Stimulated activated naive CD8-positive, alpha-beta T cell treated with anti-CD3 and anti-CD28 coated beads, Interleukin-15, Interleukin-2, amounts not matched to agents 100 U/mL and 50 U/mL, for 24 hours (primary cell): ENCODE measurements at places on chromosomes 1 and 21.

DNA sequence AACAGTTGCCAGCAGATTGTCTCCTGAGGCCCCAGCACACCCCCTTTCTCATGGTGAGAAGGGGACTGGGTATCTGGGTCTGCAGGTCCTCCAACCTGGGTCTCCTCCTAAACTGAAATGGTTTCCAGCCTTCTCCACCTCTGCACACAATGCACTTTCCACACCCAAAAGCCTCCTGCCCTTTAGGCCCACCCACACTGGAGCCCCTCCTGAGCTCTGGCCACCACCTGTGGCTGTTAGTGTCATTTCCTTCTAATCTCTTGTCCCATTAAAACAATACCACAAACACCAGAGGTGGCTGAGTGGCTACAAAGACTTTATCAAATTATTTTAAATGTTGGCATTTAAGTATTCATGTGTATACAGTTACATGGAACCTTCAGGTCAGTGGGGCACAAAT, 11.5 kb downstream of the GPR3 start:
- DNase-seq = no peak

DNA sequence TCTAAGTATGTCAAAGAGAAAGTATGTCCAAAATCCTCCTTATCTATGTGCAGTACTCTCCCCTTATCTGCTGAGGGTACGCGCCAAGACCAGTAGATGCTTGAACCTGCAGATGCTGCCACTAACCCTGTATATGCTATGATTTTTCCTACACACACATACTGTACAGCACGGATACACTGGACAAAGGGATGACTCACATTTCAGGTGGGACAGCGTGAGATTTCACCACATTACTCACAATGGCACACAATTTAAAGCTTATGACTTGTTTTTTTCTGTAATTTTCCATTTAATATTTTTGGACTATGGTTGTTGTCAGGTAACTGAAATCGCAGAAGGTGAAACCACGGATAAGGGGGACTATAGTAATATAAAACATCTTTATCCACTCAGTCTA, 4.1 kb downstream of the ORC1 start:
- no peak for DNase-seq

- DNase-seq = no peak
Observed at GRCh38 chr1:248376916-248377315, 1.4 kb downstream of the OR2T6 start.

DNA sequence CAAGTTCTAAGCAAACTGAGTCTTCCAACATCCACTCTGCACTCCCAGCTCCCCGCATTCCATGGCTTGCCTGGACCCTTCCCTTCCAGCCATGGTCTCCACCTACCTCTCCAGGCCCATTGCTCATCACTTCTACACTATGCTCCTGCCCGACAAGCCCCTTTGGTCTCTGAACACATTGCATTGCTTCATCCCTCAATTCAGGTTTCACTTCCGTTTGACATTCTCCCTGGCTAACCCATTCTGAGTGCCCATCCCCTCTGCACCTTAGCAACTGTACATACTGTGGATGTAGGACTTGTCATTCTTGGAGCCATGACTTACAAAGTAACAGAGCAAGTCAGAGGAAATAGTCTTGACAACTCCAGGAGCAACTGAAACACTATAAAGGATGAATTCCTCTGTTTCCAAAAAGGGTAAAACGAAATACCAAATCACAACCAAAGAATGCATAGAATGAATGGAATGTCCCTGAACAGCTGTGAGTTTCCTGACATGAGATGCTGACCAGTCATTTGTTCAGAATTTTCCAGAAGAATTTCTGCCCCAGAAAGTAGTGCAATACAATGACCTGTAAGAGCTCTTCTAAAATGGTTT, 66.7 kb downstream of the KCNJ6 start:
- DNase-seq = no peak

DNA sequence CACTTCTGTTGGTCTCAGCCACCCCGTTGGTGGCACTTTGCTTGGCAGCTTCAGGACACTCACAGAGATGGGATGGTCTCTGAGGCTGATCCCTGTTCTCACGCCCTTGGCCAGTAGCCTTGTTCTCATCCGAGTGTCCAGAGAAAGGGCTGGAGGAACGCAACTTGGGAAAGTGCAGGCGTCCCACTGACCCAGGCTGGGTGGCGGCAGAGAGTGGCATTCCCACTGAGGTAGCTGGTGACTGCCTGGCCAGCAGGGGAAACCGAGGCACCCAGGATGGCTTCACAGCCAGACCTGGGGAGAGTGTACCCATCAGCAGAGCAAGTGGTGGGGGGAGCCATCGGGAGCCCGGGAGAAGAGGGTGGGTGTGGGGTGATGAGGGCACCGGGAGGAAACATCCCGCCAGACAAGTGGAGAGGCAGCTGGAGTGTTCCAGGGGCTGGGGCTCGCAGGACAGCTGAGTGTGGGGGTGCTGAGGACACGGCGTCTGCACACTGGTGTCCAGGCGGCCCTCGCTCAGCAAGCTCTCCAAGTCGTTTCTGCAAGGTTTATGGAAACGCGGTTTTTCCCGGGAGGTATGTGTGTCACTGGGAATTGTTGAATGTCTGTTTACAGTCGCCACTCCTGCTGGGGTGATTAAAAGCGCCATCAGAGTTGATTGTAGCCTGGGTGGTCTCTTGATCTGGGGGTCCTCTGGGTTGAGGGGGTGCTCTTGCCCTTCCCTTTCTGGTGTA, 97.8 kb downstream of the SIK1 start:
- DNase-seq = no peak

GRCh38 chr1:151514366-151514765, 3.2 kb downstream of the CGN start:
- DNase-seq = no peak

DNA sequence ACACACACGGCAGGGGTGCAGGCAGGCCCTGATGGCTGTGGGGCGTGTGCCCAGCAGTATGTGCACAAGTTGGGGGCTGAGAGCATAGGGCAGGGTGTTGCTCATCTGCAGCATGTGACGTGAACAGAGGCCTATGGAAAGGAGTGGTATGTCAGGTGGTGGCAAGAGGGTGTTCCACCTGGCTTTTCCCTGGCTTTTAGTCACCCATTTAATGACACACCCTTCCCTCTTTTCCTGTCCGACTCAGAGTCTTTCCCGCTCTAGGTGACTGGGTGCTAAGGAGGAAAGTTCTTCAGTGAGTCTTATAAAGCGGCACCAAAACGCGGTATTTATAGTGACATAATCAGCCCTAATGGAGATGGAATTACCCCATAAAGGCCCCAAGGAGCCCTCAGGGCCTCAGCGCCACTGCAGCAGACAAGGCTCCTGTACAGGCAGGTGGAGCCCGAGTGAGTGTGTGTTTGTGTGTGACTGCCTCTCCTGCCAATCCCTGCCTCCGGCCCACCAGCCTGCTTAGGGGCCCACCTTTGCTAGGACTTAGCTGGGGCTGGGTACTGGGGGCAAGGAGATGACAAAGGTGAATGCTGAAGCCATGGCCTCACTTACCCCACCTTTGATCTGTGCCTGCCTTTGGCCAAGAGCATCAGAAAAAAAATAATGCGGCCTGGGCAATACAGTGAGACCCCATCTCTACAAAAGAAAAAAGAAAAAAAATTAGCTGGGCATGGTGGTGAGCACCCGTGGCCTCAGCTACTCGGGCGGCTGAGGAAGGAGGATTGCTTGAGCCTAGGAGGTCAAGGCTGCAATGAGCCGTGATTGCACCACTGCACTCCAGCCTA, 3.3 kb upstream of the EPHA2 start:
- no peak for DNase-seq

- no peak for DNase-seq
Observed at GRCh38 chr1:59788825-59789224, 25.9 kb upstream of the HOOK1 start.

DNA sequence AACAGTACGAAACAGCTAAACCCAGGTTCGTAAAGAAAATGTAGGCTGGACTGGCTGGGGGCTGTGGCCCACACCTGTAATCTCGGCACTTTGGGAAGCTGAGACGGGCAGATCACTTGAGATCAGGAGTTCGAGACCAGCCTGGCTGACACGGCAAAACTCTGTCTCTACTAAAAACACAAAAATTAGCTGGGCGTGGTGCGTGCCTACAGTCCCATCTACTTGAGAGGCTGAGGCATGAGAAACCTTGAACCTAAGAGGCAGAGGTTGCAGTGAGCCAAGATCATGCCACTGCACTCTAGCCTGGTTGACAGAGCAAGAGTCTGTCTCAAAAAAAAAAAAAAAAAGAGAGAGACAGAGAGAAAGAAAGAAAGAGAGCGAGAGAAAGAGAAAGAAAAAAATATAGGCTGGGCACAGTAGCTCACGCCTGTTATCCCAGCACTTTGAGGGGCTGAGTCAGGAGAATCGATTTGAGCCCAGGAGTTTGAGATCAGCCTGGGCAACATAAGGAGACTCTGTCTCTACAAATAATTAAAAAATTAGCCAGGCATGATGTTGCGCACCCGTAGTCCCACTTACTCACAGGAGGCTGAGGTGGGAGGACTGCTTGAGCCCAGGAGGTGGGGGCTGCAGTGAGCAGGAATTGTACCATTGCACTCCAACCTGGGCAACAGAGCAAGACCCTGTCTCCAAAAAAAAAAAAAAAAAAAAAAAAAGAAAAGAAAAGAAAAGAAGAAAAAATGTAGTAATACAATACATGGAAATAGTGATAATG, 35.7 kb downstream of the CAPZB start:
- no peak for DNase-seq

DNA sequence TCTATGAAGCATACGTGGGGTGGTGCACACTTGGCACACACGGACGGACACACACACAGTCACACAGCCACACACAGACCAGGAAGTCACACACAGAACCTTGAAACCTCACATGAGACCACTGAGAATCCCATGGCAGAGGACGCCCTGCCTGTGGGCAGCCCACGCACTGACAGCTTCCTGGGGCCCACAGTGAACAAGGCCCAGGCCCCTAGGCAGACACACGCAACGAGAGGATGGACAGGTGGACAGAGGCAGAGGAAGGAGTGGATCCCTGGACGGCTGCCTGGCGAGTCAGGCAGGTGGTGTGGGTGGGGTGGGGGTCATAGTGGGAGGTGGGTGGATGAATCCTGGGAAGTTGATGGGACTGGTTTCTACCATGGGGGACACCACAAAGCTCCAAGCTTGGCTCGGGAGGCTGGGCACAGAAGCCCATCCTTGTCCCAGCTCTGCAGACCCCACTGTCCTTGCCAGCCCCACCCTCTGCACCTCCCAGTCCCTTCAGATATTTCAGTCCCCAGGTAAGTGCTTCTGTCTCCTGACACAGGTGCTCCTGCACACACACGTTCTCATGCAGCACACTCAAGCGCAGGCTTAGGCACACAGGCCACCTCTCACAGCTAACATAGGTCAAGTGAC, 49.1 kb downstream of the WNT9A start:
- peak; percentile 10 for DNase-seq

- DNase-seq = no peak
Observed at GRCh38 chr1:219555031-219555692, 57.7 kb downstream of the ZC3H11B start.

DNA sequence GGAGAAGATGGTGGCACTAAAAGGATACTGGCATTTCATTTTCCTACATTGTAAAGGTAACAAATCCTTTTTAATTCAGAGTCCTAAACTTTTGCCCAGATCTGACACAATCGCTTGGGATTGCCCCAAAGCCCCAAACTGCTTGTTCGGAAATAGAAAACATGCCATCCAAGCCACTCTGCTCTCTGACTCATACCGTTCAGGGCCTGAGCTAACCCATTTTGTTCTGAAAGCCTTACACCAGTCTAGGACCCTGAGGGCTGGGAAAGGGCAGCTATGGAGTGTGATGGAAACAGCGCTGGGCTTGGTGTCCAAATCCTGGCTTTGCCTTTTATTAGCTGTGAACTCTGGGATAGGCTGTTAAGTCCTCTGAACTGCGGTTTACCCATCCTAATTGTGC, 159.4 kb upstream of the UBE2U start:
- no peak for DNase-seq

DNA sequence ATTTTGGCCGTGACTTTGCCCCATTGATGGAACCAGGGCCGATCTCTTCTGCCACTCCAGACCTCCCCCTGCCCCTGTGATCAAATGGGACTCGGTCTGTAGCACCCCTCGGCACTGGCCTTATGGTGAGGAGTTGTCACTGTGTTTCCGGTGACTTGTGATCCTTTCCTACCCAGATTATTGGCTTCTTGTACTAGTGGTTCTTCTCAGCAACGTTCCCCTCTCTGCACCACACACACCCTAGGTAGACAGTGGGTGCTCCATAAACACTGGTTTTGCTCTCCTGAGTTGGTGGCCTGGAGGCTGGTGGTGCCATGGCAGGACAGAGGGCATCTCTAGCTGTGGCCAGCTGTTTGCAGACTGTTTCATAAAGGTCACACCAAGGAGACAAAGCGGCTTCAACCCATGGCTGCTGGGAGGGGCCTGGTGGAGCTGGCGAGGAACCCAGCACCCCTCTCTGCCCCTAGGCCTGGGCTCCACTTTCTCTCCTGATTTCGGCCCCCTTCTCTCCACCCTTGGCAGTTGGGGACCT, 50.7 kb downstream of the DHRS3 start:
- DNase-seq = no peak

- no peak for DNase-seq
Observed at GRCh38 chr1:208600456-208601190, 356.4 kb upstream of the PLXNA2 start.

- DNase-seq = no peak
Observed at GRCh38 chr1:61268546-61269240, 186.3 kb downstream of the NFIA start.

DNA sequence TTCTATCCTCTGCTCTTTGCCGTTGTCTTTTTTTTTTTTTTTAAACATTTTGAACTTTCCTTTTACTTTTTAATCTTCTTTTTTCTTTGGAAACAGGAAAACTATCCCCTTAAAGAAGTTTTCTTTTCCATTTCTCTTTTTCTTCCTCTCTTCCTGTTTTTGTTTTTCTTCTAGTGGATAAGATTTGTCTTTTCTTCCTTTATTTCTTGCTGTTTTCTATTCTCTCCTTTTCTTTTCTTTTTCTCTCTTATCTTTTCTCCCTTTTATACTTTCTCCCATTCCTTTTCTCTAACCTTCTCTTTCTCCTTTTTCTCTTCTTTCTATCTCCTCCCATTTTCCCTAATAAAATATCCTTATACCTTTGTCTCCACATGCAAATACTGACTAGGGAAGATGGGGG, 46.2 kb downstream of the PEX14 start:
- no peak for DNase-seq

DNA sequence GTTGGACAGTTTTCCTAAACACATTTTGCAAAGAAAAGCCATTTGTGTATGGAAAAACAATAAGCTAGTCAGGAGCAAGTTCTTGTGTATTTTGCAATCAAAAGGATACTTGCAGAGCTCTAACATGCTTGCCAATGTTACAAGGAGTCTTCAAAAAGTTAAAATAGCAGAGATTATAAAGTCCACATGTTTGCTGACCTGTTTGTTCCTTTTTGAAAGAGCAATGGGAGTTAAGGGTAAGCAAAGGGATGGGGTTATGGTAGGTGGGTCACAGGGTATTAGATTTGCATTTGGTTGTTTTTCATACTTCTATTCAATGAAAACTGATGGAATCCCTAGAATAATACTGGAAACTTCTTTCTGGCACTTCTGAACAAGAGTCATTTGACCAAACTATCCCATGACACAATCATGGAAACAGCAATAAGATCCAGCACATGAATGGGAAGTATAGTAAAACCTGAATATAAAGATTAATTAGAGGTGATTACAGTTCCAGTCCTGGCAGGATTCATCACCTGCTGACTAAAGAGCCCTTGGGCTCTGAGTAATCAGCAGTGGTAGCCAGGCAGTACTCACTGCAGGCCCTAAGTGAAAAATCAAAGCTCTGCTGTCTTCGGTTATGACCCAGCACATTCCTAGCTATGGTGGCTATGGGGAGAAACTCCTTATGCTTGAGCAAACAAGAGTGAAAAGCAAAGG, 27.1 kb upstream of the ZC3H11B start:
- DNase-seq = no peak
